ENCODE measurements at places on chromosomes 16 and 17.

DNA sequence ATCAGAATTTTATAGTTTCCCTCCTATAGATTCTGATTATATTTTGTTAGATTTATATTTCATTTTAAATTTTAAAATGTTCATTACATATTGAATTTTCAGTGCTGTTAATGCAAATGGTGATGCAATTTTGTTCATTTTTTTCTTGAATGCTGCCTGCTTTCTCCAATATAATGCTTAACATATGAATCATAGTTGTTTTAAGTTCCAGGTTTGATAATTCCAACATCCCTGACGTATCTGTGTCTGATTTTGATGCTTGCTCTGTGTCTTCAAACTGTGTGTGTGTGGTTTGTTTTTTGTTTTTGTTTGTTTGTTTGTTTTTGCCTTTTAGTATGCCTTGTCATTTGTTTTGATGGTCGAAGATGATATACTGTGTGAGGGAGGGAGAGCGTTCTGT, 134.7 kb upstream of the ELAC2 start:
- DNase-seq = no peak

GRCh38 chr16:70678898-70679670, 6.8 kb downstream of the MTSS2 start:
- no peak for DNase-seq

GRCh38 chr16:20949660-20950059, 49.1 kb downstream of the LYRM1 start:
- DNase-seq = no peak

DNA sequence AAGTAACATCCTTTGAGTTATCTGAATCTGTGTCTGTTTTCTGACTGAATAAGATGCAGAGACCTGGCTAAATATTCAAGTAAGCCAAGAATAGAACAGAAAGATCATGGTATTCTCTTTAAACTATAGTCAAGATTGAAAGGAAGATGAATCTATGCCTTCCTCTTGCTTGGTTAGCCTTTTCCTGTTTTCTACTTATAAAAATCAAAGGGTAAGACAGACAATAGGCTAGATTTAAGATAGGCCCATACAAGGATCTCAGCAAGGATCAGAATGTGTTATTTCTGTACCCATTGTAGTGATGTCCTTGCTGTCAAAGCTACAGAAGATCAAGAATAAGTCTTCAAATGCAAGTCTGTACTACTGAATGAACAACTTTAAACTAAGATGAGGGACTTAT, 7.0 kb upstream of the CDR2 start:
- no peak for DNase-seq

GRCh38 chr16:81493755-81494433, 49.3 kb downstream of the CMIP start:
- peak; percentile 94 for DNase-seq

- no peak for DNase-seq
Measured at GRCh38 chr16:23858542-23858941, 22.8 kb downstream of the PRKCB start.

DNA sequence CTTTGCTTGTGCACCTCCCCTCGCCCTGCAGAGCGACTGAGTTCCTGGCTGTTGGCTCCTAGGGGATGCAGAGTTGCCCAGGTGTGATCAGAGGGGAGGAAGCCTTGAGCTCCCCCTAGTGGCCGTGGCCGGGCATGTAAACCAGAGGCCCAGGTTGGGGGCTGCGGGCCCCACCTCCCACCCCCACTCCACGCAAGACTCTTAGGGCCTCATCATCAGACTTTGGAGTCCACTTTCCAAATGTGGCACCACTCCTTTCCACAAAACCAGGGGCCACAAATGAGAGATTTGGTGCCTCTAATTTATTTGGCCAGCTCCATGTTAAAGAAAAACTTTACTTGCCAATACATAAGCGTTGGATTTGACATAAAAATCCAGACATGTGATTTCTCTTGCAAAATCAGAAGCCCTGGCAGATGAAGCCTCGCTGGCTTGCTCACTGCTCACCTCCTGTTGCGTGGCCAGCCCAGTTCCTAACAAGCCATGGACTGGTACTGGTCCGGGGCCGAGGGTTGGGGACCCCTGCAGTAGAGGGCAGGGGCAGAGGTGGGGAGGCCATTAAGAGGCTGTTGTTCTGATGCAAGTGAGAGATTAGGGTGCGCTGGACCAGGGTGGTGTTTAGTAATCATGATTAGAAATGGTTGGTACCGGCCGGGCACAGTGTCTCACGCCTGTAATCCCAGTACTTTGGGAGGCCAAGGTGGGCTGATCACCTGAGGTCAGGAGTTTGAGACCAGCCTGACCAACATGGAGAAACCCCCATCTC, 28.7 kb upstream of the GAS7 start:
- DNase-seq = peak; percentile 4

- no peak for DNase-seq
Measured at GRCh38 chr17:62981933-62982332, 15.9 kb downstream of the TANC2 start.

DNA sequence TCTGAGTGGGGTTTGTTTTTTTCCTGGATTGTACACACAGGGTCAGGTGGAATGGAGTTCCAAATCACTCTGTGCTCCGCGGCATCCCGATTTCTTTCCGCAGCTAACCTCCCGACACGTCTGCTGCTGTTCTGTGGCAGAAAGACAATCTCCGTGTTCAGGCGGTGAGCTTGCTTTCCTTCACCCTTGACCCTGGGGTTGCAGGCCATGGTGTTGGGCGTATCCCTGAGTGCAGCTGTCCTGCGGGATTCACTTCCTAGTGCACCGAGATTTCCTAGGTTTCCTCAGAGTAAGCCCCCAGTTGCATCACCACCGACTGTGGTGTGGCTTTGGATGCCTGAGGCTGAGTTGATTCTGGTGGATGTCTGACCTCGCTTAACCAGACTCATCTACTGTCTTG, 7.8 kb upstream of the ARL6IP1 start:
- DNase-seq = no peak

- DNase-seq = no peak
Measured at GRCh38 chr17:78131172-78132083, 857 bp downstream of the TMC8 start.

- DNase-seq = no peak
Measured at GRCh38 chr16:57518520-57518919, 17.9 kb downstream of the CCDC102A start.

- DNase-seq = peak; percentile 77
Measured at GRCh38 chr16:12339686-12340085, 363.2 kb downstream of the SNX29 start.

DNA sequence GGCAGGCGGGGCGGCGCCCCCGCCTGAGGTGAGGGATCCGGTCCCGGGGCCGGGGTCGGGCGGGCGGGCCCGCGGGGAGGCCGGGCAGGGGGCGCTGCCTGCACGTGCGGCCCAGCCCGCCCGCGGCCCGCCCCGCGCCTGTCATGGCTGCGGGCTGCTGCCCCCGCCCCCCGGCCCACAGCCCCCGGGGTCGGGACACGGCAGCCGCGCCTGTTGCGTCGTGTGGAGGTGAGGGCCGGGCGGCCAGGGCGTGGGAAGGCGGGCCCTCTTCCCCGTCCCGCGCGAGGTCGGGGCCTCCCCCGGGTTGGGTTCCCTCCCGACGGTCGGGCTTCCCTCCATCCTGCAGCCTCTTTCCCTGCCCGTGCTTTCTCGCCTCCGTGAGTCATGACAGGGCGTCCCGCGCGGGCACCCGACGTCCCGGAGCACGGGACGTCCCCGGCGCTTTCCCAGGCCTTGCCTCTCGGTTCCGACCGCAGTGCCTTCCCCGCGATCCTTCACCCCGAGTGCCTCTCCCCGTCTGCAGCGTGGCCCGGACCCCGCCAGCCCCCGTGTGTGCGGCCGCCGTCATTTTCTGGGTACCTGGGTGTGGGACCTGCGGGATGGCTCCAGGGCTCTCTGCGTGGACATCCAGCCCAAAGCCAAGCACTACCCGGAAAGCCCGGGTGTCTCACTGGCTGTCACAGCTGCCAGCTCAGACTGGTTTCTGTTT, 76.7 kb downstream of the CHD9 start:
- DNase-seq = peak; percentile 79

DNA sequence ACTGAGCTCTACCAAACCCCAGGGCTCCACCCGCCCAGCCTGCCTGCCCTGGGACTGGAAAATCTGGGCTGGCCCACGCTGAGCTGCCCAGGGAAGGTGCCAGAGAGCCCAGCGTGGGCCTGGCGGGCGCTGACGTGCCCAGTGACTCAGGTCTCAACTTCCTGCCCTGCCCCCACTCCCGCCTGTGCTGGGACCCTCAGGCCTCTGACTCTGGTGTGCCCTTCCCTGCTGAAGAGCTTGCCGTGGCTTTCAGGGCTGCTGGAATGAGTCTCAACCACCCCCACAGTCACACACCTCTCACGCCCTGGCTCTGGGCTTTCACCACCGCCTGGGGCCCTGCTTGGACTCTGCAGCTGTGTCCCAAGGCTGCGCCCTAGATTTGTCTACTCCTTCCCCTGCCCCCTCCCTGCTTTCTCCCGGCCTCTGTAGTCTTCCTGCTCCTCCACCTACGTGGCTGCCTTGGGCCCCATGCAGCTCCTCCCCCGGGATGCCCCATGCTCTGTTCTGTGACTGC, 10.4 kb downstream of the LLGL1 start:
- peak; percentile 53 for DNase-seq

Measured in foreskin fibroblast (primary cell).